ENCODE measurements at places on chromosomes 4 and X.

DNA sequence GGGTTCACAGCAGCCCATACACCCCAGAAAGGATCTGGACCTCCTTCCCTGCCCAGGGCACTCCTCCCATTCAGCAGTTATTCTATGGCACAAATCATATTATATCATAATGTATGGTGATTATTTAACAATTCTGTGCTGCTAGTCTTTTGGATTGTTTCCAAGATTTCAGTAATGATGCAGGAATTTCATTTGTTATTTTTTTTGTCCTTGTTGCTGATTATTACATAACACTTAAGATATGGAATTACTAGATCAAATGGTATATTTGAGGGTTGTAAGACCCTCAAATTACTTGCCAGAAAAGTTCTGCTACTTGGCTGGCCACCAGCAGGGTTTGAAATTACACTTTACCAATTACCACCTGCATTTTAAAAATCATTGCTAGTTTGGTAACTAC, 36.4 kb downstream of the QDPR start:
- no peak for DNase-seq

DNA sequence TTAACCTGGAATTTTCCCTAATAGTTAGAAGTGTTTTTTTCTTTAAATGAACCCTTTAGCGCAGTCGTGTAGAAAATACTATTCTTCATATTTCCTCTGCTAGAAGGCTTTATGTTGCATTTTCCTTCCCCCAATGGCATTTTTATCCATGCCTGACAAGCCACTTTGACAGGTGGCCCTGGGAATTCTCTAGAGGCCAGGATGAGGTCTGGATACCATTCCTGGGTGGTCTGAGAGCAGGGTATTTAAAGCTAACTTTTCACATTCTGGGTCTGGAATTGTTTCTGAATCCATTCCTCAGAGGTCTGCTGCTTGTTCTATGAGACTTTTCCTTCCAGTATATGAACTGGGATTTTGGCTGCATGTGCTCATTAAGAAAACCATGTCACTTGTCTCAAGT, 31.2 kb upstream of the PDGFRA start:
- DNase-seq = no peak

- DNase-seq = no peak
Observed at GRCh38 chr4:98645527-98645926, 12.9 kb downstream of the TSPAN5 start.

GRCh38 chr4:168656946-168657473, 160.2 kb downstream of the PALLD start:
- DNase-seq = no peak

- no peak for DNase-seq
Observed at GRCh38 chrX:25296850-25297249, 281.1 kb upstream of the ARX start.

DNA sequence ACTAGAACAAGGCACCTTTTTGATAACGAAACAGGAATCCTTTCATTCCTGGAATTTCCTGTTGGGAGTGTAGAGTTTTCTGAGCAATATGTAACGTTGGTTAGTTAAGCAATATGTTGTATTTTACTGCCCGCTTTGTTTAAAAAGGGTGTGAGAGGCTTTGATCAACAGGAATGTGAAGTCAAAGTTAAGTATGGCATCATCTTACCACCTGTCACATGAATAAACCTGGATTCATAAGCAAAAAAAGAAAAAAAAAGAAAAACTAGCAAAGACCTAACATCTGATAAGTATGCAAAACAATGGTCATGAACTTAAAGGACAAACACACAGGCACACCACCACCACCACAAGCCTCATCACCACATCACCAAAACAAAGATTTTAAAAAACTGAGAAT, 7.1 kb upstream of the CXCL5 start:
- DNase-seq = no peak

- no peak for DNase-seq
Observed at GRCh38 chr4:80306260-80306659, 29.3 kb upstream of the CFAP299 start.

DNA sequence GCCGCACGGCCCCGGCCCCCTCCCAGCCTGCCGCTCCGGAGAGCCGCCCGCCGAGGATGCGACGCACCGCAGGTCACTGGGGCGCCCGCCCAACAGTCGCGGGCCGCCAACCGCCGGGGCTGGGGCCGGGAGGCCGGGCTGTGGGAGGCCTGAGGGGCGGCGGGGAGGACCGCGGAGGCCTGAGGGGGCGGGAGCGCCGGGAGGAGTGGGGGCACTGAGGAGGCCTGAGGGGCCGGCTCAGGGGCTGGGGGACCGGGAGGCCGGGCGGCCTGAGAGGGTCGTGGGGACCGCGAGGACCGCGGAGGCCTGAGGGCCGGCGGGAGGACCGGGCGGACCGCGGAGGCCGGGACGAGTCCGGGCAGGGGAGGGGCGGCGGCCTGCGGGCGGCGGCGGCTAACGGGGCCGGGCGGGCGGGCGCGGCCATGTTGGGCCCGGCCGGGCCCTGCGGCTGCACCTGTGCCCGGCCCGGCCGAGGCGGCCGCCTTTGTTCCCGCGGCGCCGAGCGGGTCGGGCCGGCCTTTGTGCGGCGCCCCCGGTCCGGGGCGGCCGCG, 353 bp downstream of the NSD2 start:
- no peak for DNase-seq

GRCh38 chrX:118566359-118566758, 70.7 kb downstream of the DOCK11 start:
- no peak for DNase-seq

DNA sequence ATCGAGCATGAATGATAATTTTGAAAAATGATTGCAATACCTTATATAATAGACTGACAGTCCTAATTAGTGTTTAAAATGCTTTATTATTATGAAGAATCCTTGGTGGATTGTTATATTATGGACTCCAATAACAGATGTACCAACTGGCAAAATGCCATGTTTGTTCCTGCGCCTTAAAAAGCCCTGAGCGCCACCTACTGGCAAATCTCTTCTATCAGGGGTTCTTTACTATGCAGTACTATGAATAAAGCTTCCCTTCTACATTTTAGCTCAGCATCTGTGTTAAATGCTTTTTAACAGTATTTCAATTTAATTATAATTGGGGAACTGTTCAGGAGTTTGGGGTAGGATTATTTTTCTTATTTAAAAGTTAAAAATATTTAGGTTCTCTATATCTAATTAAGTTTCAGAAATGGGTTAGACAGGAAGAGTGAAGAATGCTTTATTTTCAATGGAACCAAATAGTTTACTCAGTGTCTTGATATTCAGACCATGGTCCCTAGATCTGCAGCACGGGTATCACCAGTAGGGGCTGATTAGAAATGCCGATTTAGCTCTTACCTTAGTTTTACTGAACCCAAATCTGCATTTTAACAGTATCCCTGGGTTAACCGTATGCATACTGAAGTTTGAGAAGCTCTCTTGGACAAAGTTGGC, 20.0 kb downstream of the CFAP97 start:
- peak; percentile 85 for DNase-seq

DNA sequence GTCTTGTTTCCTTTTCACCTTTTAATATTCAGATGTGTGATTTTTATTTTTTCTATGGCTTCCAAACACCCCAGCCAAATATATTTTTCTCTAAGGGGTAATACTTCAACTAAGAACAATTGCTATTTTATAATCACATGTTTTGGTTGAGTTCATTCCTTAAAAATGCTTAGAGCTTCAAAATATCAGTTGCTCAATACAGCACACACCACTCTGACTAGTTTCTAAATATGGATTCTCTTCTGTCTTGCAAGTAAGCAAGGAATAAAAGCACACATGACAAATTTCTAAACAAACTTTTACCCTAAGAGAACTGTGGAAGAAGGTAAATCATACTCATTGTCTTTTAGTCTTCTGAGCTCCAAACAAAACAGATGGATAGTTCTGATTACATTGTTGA, 27.2 kb downstream of the ANTXR2 start:
- DNase-seq = peak; percentile 67

GRCh38 chrX:13654116-13654515, 1.2 kb downstream of the TCEANC start:
- no peak for DNase-seq

- DNase-seq = no peak
Observed at GRCh38 chr4:120902925-120903324, 19.6 kb downstream of the PRDM5 start.

- no peak for DNase-seq
Observed at GRCh38 chr4:7460566-7460965, 25.8 kb upstream of the PSAPL1 start.

DNA sequence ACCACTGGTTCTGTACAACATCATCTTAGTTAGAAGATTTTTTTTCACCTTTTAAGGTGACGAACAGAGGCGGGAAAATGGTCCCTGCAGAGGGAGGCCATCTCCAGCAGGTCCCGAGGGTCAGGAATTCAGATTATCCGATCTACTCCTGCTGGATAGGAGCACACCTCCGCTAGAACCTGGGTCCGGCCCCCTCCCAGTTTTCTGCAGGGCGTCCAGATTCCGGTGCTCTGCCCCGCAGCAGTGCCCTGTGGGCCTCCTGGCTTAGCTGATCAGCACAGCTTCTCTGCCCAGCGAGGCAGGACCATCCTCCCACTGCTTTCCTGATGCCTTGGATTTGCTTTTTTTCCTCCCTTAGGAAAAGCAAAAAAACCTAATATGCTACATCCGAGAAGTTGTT, 2.3 kb downstream of the TBL1X start:
- DNase-seq = no peak

DNA sequence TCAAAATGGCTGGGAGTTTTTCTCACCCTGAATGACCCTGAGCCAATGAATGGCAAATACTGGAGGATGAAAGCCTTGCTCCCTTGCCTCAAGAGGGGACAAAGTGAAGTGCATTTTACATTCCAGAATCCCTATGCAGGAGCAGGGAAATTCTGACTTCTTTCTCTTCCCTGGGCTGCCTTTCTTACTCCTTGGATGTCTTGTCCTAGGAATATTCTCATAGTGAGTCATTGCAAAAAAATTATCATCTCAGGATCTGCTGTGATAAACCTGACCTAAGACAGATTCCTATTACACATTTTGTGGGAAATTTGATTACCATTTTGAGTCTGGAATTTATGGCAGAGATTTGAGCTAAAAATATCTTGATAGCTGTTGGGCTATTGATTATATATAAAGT, 199.9 kb downstream of the TMA16 start:
- DNase-seq = no peak

DNA sequence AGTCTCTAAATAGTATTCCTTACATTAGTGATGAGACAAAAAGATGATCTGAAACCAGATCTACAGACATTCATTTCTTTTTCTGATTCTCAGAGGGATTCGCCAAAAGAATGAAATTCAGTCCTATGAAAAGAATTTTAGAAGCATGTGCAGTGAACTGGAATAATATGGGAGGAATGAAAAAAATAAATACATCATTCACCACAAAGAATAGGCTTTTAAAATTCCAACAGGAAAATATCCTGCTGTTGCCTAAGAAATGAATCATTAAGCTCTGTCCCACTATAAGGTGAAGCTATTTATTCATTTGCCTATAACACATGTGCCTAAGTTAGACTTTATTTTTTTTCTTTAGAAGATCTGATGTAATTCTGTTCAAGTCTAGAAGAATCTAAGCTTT, 165.9 kb downstream of the IL15 start:
- no peak for DNase-seq

GRCh38 chrX:117607561-117607960, 509.0 kb downstream of the KLHL13 start:
- DNase-seq = no peak

DNA sequence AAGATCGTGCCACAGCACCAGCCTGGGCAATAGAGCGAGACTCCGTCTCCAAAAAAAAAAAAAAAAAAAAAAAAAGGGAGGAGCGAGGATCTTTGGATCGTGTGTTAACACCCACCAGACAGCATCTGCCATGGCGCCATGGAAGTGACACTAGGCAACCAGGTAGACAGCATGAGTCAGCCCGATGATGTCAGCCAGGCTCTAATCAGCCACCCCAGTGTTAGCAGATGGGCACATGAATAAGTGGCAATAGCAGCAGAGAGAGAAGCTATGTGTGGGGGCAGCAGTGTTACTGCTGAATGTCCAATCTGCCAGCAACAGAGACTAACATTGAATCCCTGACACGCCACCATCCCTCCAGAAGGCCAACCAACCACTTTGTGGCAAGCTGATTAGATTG, 6.6 kb downstream of the SYN1 start:
- no peak for DNase-seq

- no peak for DNase-seq
Observed at GRCh38 chr4:115152081-115152480, 38.7 kb upstream of the NDST4 start.

- peak; percentile 41 for DNase-seq
Observed at GRCh38 chr4:14008494-14008893, 381.0 kb upstream of the BOD1L1 start.

- no peak for DNase-seq
Observed at GRCh38 chr4:6576512-6576911, 1.5 kb downstream of the MAN2B2 start.

- no peak for DNase-seq
Observed at GRCh38 chrX:41407816-41408215, 39.3 kb upstream of the NYX start.

DNA sequence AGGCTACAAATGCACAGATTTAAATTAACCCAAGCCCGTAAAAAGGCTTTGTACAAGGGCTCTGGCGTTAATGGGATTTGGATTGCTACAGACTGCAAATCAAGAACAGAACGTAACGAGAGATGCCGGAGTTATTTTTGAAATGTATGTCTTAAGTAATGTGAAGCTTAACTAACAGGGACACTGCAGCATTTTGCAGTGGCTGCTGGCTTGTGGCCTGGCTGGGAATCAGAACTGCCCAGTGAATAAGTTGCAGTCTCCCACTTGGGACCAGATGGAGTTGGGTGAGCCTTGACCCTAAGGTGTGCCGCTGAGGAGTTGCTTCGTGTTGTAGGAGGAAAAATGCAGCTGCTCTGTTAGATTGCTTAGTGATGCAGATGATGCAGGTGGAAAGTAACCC, 318.4 kb downstream of the DHX15 start:
- DNase-seq = no peak

DNA sequence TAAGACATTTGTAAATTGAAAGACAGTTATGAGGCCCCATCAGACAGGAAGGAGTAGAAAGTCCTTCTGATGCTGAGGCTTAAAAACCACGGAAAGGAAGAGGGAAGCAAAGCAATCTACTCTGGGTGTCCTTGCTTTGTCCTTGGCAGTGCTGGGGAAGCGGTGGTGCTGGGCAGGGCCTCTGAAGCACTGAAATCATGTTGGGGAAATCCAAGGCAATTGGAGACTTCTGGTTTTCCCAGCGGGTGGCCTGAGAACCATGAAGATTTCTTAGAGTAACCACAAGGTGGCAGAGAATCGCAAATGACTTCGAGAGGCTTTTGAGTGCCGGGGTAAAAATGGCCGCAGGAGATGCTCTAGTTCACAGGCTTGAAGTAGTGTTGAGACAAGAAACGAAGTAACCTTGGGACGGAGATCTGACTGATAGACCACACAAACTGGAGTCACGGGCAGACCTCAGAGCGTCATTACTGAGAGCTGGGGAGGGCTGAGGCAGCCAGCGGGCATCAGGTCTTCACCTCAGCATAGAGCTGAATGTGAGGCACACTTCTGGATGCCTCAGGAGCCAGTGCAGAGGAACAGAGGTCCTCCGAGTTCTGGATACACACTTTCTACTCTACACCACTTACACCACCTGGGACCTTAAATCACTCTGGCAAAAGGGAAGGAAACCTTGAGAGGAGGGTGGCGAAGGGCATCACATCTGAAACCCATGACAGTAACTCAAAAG, 130.7 kb upstream of the GPRIN3 start:
- peak; percentile 88 for DNase-seq

GRCh38 chrX:10193587-10193986, 36.8 kb downstream of the CLCN4 start:
- DNase-seq = no peak
